ENCODE measurements at places on chromosomes 4 and X.

DNA sequence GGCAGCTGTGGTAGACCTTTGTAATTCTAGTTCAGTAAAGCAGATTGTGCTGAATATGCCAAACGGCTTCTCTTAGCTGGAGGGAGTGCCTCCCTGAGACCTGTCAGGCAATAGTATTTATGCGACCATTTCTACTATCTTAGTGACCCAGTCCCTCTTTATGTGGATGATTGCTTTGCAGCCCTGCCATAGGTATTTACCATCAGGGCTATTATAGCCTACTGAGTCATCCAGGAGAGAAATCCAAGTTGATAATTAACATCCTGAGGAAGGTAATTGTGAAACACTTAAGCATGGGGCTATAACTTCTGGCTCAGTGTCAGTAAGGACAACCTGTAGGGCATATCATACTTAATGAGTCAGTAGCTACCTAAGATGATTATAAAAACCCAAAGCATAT is 103.9 kb upstream of the MAOA start:
- DNase-seq, result no peak

GRCh38 chr4:177566691-177567090 is 124.5 kb upstream of the AGA start:
- DNase-seq, result no peak

DNA sequence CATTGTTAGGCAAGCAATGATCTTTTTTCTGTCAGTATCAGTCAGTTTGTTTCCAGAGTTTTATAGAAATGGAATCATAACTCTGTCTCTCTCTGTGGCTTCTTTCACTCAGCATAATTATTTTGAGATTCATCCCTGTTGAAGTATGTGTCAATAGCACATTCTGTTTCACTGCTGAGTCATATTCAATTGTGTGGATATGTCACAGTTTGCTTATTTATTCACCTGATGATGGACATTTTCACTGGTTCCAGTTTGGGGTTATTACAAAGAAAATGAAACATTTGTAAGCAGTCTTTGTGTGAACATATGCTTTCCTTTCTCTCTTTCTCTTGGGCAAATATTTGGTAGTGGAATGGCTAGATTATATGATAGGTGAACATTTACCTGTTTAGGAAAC is 10.2 kb upstream of the ZNF718 start:
- no peak for DNase-seq

DNA sequence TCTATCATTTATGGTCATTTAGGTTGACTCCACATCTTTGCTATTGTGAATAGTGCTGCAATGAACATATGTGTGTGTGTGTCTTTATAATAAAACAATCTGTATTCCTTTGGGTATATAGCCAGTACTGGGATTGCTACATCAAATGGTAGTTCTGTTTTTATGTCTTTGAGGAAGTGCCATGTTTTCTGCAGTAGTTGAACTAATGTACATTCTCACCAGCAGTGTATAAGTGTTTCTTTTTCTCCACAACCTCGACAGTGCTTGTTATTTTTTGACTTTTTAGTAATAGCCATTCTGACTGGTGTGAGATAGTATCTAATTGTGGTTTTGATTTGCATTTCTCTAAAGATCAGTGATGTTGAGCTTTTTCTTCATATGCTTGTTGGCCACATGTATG is 80.5 kb downstream of the ARHGAP6 start:
- DNase-seq, result no peak

DNA sequence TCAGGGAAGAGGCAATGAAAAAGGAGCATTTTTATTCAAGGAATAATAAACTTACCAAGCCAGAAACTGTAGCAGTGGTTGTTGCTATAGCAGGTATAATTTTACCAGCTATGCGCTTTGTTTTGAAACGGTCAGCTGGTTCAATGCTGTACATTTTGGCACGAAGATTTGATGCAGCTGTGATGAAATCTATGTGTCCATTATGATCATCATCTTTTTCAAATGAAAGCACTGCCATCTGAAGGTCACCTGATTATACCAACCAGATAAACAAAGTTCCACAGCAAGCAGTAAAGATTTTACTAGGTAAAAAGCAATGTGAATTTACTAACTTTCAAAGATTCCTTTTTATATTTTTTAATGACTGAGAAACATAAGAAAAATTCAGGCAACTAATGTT is 66.4 kb downstream of the STAP1 start:
- no peak for DNase-seq

DNA sequence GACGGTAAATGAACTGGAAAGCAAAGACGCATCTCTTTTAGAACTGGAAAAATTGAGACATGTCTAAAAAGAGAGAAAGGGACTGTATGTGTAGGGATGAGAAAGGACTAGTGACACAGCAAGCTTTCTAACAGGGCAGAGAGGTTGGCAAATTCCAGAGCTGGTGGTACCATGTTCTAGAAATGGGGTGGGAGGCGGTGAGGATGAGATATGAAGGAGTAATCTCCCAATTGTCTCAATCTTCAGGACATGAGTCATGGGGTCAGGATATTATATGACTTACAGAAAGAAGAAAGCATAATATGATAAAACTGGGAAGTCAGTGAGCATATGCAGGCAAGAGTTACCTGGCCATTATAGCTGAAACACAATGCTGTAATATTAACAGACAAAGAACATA is 14.2 kb downstream of the TAB3 start:
- no peak for DNase-seq

DNA sequence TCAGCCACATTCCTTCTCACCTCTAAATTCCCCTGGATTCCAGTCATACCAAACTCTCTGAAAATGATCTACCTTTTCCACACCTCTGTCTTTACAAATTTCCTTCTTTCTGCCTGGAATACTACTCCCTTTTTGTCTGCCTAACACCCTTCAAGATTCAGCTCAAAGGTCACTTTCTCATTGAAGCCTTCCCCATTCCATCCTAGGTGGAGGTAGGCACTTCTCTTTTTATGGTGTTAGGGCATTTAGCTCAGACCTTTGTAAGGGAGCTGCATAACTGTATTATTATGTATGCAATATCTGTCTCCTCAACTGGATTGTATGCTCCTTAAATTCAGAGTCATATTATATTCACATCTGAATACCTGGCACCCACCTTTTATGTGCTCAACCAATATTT is 137.7 kb downstream of the RCHY1 start:
- no peak for DNase-seq

DNA sequence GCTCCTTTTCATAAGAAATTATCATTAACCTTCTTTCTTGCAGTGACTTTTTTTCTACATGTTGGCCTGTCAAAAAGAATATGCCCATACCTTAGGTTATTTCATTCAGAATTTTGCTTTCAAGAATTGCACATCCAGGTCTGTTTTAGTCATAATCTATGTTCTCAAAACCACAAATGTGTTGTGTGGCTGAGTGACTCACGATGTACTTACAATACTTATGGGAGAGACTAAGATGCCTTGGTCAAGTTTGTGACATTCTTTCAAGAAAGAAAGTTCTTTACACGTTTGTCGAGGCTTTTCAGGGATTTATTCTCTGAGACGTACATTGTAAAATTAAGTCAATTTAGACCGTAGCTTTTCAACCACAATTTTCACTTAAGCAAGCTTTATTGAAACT is 396.7 kb downstream of the FSTL5 start:
- DNase-seq, result no peak

GRCh38 chrX:37776283-37776986 is 3.4 kb upstream of the CYBB start:
- no peak for DNase-seq

- no peak for DNase-seq
These were observed 29.3 kb upstream of the BCOR start for GRCh38 chrX:40127052-40127451.

- DNase-seq, result no peak
These were observed 138.6 kb upstream of the NKX1-1 start for GRCh38 chr4:1544861-1545281.

DNA sequence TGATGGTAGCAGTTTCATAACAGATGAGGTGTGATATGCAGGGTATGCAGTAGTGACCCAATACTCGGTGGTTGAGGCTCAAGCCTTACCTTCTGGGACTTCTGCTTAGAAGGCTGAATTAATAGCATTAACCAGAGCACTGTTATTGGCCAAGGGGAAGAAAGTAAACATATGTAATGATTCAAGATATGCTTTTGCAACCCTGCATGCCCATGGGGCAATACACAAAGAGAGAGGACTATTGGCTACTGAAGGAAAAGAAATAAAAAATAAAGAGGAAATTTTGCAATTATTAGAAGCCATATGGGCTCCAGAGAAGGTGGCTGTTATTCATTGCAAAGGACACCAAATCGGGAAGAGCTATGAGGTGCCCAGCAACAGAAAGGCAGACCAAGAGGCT is 8.7 kb downstream of the GAGE10 start:
- no peak for DNase-seq

- no peak for DNase-seq
These were observed 25.5 kb downstream of the SMIM14 start for GRCh38 chr4:39613093-39613656.

DNA sequence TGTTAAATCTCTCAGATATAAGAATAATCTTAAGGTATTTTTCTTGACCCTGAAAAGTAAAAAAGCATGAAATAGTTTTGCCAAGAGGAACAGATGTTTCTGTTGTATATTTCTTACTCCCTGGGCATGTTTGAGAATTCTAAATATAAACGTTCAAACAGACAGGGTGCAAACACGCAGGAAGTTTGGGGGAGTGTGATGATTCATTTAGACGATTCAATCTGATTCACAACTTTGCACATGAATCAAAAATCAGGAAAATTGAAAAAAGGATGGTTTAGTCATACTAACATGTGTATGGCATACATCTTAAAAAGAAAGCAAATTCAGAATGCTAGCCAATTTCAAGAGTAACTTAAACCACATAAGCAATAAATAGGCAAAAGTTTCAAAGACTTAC is 340.3 kb upstream of the GRID2 start:
- DNase-seq, result no peak

- DNase-seq, result no peak
These were observed 115.1 kb downstream of the SPANXA1 start for GRCh38 chrX:141469469-141469868.

- no peak for DNase-seq
These were observed at the start of gene PABPC4L for GRCh38 chr4:134201216-134202161. PABPC4L (minus strand) TSS chr4:134201789; CDS start chr4:134201019, 770 bp downstream.

DNA sequence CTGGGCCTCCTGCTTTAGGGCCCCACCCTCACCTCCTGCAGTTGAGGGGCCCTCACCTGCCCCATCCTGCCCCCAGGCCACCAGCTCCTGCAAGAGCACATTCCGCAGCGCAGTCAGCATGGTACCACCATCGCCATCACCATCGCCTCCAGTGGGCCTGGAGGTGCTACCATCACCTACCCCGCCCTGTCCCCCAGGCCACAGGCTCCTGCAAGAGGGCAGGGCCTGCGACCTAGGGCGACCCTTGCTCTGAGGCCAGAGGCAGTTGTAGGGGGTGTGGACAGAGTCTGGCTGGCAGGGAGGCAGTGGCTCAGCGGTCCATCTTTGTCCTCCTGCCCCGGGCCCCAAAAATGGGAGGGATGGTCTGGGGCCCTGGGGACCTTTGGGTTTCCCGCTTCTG is 3.9 kb upstream of the HAUS7 start:
- DNase-seq, result no peak

DNA sequence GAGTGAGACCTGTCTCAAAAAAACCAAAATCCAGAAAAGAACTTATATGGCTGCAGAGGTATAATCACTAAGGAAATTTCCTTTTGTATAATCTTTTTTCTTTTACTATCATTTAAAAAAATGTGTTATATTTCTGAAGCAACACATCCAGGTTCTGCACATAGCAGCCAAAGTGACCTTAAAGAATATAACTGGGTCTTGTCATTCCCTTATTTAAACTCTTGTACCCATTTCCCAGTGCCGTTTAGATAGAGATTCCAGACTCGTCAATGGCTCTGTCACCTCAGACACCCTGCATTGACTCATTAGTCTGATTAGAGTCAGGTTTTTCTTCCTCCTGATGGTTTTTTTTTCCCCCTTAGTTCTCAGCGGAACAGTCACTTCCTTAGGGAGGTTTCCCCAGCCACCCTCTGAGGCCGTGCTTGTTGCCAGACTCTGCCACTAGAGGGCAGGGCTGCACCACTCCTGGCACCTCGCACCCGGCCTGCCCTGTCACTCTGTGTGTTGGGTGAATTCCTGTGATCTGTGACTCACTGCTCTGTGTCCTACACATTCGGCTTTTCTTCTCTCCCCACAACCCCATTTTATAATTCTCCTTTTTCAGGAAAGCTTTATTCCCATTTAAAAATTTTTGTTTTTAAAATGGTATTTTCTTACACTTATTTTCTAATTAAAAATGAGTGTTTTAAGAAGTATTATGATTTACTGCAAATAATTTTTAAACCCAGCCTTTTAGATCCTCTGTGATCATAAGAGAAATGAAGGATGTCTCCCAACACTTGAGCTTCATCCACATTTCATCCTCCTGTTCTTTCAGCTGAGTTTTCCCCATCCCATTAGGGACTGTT is 32.1 kb downstream of the HTT start:
- DNase-seq, result peak; percentile 91

GRCh38 chr4:3399277-3400194 is 42.2 kb upstream of the HGFAC start:
- DNase-seq, result no peak

- no peak for DNase-seq
These were observed 438.9 kb downstream of the GRXCR1 start for GRCh38 chr4:43331226-43332051.

- DNase-seq, result no peak
These were observed 31.6 kb downstream of the PAPSS1 start for GRCh38 chr4:107688421-107688820.

- DNase-seq, result no peak
These were observed 30.1 kb downstream of the SYTL5 start for GRCh38 chrX:38036466-38036865.

DNA sequence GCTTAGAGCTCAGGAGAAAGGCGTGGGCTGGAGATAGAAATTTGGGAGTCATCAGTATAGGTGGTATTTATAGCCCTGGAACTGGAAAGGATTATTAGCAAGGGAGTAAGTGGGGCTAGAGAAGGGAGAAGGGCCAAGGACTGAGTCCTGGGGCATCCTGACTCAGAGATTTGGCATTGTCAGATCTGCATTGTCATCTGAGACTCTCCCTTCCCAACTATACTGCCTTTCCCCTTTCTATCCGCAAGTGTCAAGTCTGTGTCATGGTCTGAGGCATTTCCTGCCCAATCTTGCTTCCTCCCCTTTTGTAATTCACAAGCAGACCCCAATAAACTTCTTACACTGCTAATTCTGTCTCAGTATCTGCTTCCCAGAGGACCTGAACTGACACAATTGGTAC is 24.4 kb upstream of the SLC25A43 start:
- DNase-seq, result no peak

DNA sequence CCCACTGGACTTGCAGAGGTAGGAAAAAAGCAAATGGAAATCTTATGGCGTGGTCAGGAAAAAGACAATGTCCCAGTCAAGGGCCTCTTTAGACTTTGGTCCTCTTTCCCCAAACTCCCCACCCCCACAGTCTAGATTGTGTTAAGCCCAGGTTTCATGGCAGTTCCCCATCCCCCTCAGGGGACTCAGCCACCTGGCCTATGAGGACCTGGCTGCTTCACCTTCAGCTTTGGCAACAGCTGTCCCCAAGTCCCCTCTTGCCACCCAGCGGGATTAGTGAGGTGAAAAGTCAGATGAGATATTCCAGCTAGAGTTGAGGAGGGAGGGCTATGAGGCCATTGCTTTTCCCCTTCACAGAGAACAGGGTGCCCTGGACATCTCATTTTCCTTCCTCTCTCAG is 457 bp downstream of the RIPPLY1 start:
- DNase-seq, result no peak

All from activated CD8-positive, alpha-beta memory T cell treated with anti-CD3 and anti-CD28 coated beads, Interleukin-2, amount 50 U/mL, for 4 hours (primary cell).